Lung (tissue), 17 donors: ENCODE measurements at places on chromosomes 2 and 18. TPM values are rescaled to one million over a fixed set of nuclear protein-coding genes. Genes with fewer than 3 reads are reported as not detected.

DNA sequence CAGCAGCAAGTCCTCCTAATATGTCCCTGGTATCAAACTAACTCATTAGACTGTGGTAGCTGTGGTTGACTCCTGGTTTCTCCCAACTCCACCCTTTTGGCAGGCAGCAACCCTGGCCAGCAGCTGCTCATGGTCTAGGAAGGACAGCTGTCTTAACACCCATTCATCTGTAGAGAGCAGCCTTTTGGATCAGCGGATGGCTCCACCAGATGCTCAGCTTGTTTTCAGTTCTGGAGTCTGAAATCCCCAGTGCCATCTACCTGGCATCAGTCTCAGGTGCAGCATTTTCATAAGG is 100.5 kb downstream of the SPOPL start:
- H3K4me3 ChIP-seq: no peak overlapping the region
- H3K4me1 ChIP-seq: no peaks in the 10 kb centered on the region
- no peak overlapping the region for H3K27ac ChIP-seq
- DNase-seq: no peak

The AGAP1 gene
- 31.3 TPM for total RNA-seq

DNA sequence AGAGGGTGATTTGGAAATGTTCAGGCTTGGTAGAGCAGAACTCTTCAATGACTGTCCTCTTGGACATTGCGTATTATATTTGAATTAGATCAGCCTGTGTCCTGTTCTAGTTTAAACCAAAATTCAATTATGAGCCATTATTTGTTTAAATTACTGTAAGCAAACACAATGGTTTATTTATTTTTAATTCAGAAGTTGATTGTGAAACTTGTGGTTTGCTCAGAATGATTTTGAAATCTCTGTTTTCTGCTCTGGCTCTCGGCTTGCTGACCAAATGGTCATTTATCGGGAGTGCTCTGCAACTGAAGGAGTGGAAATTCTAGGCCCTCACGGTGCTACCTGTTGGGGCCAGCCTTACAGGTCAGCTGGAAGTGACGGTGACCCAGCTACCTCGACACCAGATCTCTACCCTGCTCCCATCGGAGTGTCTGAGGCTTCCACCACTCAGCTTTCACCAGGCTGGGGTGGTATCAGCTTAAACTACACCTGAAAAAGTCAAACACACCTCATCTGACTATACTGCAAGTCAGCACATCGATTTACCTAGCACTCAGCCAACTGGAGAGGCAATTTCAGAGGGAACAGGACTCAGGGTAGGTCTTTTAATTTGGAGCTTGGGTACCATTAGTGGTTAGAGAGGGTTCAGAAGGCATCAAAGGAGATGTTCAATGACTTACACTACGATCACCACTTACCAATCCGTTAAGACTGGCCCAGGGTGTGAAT is 36.8 kb upstream of the GPD2 start:
- no peak overlapping the region for H3K27ac ChIP-seq
- no peaks in the 10 kb centered on the region for H3K27me3 ChIP-seq
- H3K4me1 ChIP-seq: no peaks in the 10 kb centered on the region
- H3K4me3 ChIP-seq: no peak overlapping the region
- no peak for DNase-seq

DNA sequence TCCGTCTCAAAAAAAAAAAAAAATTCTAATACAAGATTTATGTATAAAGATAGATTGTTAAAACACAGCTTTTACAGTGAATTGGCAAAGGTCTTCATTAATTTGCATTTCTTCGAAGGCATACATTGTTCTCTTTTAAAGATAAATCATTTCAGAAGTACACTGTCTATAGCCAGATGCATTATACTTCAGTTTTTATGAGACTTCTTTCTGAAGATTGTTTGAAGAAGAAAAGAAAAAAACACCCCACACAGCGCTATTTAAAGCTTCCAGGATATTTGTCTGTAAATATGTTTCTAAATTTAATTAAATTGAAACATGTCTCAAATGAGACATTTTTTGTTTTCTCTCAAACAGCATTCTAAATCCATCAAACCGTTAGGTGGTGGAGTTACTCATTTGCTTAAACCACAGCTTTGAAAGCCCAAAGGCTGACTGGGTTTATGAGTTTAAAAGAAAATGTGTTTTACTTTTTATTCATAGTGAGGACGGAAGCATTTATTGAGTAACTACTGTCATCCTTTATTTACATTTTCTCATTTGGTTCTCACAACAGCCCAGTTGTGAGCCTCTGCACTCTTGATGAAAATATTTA is 42.4 kb upstream of the C1GALT1C1L start:
- peaks cover 1% of the 10 kb centered on the region for H3K4me1 ChIP-seq
- H3K4me3 ChIP-seq: no peak overlapping the region
- H3K27me3 ChIP-seq: no peaks in the 10 kb centered on the region
- H3K27ac ChIP-seq: no peak overlapping the region

- no peaks in the 10 kb centered on the region for H3K4me1 ChIP-seq
- no peak overlapping the region for H3K4me3 ChIP-seq
- H3K27me3 ChIP-seq: no peaks in the 10 kb centered on the region
Observed at GRCh38 chr2:147182260-147182659, 662.6 kb upstream of the ACVR2A start.

The RGPD3 gene
- 0.71 TPM for total RNA-seq

GRCh38 chr2:37274359-37274965 is 43.0 kb downstream of the NDUFAF7 start:
- DNase-seq: no peak
- H3K27ac ChIP-seq: no peak overlapping the region
- no peaks in the 10 kb centered on the region for H3K4me1 ChIP-seq

DNA sequence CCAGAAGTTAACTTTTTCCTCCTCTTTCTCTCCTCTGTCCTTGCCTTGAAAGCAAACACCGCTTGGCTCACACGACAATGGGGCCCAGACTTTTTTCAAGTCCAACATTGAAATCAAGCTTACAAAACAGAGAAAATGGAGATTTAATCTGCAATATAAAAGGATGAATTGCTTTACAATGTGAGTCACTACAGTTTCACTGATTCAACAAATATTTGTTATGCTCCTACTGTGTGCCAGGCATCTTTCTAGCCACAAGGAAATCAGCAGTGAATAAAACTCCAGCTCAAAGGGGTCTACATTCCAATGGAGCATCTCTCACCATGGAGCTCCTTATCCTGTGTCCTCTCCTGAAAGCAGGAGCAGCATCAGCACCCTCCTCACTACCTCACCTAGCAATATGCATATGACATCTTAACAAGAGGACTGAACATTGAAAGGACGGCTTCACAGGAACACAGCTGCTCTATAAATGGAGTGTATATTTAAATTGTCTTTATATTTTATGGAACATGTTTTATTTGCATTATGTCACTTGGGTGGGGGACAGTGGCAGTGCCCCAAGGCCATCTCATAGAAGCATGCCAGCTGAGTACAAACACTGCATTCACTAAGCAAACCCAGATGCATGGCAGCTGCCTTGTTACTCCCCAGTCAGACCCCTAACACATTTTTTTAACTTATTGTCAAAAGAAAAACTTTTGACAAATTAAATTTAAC is 39.5 kb downstream of the PKDCC start:
- DNase-seq: no peak
- H3K27me3 ChIP-seq: no peaks in the 10 kb centered on the region
- H3K36me3 ChIP-seq: no peaks in the 10 kb centered on the region

GRCh38 chr2:218378053-218378452 is 4.0 kb upstream of the SLC11A1 start:
- H3K36me3 ChIP-seq: no peaks in the 10 kb centered on the region
- no peak overlapping the region for H3K27ac ChIP-seq

- no peaks in the 10 kb centered on the region for H3K36me3 ChIP-seq
- DNase-seq: no peak
- H3K27ac ChIP-seq: peak overlapping the region; percentile 50
- H3K4me3 ChIP-seq: no peak overlapping the region
Observed at GRCh38 chr18:49368161-49368875, 92.1 kb downstream of the DYM start.
